ENCODE measurements at places on chromosomes 5 and 9.
A peak's percentile ranks its signal among the peaks of the same experiment; 100 is the strongest.

GRCh38 chr5:55570026-55570425 is 35.3 kb upstream of the PLPP1 start:
- no peak for DNase-seq

DNA sequence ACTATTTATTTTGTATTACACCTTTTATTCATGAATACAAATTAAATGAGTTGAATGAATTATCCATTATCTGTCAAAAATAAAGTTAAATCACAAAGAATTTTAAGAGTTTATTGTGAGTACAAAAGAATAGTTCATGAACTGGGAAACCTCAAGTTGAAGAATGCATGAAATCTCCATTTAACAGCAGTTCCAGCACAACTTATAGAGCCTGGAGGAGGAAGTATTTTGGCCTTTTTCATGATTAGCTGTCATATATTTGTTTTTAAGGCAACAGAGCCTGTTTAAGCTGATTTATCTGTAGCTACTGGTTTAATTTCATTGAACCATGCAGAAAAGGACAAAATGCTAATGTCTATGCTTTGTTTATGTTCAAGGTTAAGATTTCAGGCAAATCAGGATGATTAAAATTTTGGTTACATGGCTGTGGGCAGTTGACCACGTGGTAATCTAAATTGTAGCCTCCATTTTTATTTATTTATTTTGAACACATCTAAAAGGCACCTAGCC is 12.2 kb downstream of the SPINK1 start:
- no peak for DNase-seq

GRCh38 chr9:34994260-34994899 is 4.8 kb downstream of the DNAJB5 start:
- DNase-seq: no peak

DNA sequence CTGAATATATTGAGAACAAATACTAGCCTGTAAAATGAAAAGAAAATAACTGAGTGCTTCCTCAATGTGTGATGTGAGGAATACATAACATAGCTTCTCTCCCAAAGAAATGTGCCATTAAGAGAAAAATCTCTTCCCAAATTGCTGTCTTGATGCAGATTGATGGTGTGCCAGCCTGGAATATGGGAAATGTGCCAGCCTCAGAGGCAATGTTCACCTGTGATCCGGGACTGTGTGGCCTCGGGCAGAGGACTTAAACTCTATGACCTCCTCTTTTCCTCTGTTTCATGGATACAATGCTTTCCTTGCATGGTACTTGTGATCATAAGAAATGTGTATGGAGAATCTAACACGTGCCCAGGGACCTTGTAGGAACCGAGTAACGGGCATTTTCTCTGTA is 370.9 kb downstream of the DIRAS2 start:
- DNase-seq: no peak

- no peak for DNase-seq
These were observed 357.0 kb upstream of the PIK3R1 start for GRCh38 chr5:67858471-67859031.

DNA sequence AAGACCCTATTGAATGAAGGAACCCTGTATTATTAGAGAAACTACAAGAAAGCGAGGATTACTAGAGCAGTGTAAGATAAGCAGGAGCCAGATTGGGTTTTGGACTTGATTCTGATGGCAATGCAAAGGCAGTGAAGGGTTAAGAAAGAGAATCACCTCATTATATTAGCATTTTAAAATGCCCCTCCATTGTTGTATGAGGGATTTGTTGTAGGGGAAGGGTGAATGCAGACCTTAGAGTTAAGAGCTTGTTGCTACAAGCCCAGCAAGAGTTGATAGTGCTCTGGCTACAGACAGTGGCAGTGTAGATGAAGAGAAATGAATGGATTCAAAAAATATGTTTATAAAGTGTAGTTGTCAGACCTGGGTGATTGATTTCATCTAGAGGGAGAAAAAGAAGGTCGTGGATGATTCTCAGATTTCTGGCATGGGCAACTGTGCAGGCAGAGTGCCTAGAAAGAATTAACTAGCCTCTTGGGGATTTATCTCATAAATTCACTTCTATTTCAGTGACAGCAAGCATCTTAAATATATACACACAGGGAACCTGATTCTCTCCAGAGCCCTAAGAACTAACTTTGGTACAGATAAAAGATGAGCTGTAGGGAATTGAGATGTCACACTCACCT is 344.8 kb downstream of the ARRDC3 start:
- DNase-seq: no peak

DNA sequence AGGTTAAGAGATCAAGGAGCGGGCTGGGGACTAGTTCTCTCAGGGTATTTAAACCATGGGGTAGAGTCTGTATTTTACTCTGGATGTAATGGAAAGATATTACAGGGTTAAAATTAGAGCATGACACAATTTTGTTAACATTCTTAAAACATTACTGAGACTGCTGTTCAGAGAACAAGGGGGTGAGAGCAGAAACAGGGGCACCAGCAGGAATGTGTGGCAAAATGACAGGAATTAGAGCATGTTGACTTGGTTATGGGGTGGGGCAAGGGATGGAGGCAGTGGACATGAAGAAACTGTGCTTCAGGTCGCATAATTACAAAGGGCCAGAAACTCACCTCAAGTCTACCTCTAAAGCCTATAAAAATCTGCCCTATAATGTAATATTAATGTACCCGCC is 75.0 kb downstream of the TMEM232 start:
- no peak for DNase-seq

GRCh38 chr5:43573058-43573457 is 16.2 kb upstream of the PAIP1 start:
- DNase-seq: no peak

- no peak for DNase-seq
These were observed 12.5 kb upstream of the PTGER4 start for GRCh38 chr5:40667161-40667663.

GRCh38 chr5:67619235-67619634 is 422.6 kb upstream of the CD180 start:
- no peak for DNase-seq

- DNase-seq: no peak
These were observed 74.1 kb downstream of the SERINC5 start for GRCh38 chr5:80181618-80182211.

GRCh38 chr5:1039706-1040260 is 31.2 kb downstream of the NKD2 start:
- no peak for DNase-seq

DNA sequence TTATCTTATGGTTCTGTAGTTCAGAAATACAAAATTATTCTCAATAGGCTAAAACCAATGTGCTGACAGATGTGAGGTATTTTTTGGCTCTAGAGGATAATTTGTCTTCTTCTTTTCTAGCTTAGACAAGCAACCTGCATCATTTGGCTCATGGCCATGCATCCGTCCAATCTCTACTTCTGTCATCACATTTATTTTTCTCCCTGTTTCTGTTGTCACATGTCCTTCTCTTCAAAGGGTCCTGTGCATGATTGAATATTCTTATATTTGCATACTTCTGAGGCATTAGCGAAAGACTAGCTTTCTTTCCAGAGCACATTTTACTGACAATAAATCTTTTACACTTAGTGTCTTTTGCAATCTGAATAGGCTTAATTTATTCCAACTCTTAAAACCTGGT is 564.7 kb downstream of the CDH10 start:
- no peak for DNase-seq

DNA sequence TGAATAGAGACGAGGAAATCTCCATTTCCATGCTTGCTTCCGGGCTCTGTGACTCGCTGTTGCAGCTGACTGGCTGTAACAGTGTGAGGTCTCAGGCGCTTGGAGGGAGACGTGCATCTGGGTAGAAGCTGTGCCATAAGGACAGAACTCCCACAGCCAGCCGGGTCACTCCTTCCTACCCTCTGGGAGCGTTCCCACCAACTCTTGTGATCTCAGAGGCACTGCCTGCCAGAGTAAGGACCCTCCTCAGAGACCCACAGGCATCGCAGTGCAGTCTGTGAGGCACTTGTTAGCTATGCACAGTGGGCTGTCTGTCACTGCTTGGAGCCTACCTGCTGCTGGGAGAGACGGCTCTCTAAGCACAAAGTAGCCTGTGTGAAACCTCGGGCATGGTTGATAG is 203.4 kb upstream of the SEMA6A start:
- no peak for DNase-seq

DNA sequence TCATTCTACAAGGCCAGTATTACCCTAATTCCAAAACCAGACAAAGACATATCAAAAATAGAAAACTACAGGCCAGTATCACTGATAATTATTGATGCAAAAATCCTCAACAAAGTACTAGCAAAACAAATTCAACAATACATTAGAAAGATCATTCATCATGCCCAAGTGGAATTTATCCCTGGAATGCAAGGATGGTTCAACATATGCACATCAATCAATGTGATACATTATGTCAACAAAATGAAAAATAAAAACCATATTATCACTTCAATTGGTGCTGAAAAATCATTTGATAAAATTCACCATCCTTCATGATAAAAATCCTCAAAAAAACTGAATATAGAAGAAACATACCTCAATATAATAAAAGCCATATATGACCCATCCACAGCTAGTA is 115.2 kb upstream of the SLC27A6 start:
- peak; percentile 19 for DNase-seq

DNA sequence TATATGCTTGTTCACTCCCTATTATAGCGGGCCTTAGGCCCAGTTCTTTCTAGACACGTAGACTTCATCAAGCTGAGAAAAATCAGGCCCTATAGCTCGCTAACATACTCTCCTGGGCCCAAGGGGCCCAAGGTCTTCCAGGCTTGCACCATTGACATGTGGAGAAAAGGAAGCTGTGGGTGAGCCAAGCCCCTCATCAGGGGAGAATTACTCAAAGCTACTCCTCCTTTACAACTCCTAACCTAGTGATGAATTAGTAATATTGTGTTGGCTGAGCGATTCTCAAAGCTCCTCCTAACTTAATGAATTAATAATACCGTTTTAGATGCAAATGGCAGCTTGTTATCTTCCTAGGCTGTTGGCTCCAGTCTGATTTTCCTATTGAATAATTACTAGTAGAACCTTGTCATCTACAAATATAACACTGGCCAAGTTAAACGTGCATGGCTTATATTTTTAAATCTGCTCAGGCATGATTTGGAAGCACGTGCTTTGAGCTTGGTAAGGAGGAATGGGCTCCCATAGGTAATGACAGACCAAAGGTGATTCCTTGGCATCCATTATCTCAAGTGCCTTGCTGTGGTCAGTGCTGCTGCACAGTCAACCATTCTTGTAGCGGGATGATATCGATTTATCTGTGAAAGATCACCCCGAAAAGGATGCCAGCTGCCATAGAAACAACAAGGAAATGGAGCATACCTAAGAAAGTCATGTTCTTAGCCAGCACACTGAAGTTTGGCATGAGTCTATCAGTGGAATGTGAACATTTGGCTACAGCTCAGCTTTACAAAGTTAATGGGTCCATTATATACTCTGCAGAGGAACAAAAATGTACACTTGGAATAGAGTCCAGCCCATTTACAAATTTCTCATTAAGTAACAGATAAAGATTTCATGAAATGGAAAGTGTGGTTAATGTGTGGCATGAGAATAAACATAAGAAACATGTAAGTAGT is 23.8 kb downstream of the LVRN start:
- no peak for DNase-seq

- DNase-seq: no peak
These were observed 8.0 kb downstream of the PDCD1LG2 start for GRCh38 chr9:5518171-5518936.

DNA sequence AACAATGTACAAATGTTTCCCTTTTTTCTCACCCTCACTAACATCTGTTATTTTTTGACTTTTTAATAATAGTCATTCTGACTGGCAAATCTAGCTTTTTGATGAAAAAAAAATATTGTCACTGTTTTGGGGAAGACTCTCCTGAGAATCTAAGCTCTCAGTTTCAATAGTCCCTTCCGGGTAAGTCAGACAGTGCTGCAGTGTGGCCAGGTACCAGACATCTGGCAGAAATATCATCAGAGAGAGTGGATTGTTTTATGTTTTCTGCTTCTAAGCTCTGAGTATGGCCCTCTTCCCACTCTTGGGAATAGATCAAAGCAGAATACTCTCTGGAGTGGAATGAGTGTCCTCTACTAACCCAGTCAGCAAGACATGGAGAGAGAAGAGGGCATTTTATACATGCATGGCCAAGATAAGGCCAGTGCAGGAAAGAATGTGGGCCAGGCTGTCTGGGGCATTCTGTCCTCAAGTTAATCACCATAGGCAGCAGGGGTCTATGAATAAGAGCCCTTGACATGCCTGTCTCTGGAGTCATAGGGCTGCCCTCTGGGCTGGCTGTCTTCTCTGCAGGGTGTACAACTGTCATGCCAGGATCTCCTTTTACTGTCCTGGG is 38.5 kb upstream of the OR2S2 start:
- no peak for DNase-seq

DNA sequence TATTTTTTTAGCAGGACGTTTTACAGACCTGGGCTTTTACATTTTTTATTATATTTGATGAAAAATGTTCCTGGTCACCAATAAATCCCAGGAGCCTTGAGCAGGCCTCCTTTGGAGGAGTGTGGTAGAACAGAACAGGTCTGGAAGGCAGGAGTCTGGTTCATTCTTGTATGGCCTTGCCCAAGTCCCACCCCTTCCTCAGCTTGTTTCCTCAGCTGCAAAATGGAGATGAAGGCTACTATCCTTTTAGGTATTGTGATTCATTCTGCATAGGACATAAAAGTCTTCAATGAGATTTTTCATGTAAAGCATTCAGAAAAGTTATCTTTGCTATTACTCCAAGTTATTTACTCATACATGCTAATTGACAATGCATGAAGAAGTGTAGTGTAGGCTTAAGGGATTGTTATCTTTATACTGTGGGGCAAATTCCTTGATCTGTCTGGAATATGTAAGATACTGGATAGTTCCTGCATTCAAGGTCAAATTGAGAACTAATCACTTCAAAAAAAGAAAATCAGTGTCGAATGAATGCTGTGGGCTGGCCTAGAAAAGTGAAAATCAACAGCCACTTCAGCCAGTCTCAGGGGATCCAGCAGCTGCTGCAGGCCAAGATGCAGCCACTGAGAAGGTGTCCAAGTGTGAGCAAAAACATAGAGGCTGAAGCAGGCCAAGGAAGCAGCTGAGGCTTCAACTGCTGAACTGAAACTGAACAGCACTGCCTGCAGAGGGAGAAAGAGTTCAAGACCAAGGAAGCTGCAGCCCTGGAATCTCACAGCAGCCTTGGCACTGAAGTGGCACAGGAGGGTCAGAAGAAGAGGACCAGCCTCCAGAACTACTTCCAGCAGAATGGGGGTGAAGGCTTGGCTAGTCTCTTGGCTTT is 15.5 kb upstream of the SLC36A3 start:
- DNase-seq: peak; percentile 66

- no peak for DNase-seq
These were observed 208.1 kb downstream of the GNA14 start for GRCh38 chr9:77440057-77440456.
